ENCODE measurements at places on chromosomes 5 and 9.

DNA sequence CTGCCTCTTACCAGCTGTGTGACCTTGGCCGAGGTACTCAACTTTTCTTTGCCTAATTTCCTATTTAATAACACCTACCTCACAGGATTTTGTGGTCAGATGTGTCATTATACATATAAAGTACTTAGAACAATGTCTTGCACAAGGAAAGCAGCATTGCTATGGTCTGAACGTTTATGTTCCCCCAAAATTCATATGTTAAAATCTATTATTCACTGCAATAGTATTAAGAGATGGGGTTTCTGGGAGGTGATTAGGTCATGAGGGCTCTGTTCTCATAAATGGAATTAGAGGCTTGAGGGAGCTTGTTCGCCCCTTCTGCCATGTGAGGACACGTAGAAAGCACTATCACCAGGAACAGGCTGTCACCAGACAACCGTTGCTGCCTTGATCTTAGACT is 10.9 kb upstream of the RNF145 start:
- DNase-seq: no peak

GRCh38 chr5:178931846-178932760 is 8.9 kb upstream of the ZNF454 start:
- no peak for DNase-seq

DNA sequence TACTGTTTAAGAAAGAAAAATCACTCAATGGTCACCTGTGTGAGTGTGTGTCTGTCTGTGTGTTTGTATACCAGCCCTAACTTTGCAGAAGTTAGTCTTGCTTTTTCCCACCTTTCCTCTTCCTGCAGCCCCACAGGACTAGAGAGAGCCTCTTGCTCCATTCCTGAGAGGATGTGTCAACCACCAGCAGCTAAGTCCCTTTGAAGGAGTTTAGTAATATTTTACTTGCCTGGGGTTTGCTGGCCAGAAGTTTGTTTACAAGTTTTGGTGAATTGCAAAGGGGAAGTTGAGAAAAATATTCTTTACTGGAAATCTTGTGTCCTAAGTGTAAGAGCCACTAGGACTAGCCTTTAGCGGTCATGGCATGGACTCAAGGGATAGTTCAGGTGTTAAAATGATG is 316.2 kb downstream of the BRINP1 start:
- no peak for DNase-seq

DNA sequence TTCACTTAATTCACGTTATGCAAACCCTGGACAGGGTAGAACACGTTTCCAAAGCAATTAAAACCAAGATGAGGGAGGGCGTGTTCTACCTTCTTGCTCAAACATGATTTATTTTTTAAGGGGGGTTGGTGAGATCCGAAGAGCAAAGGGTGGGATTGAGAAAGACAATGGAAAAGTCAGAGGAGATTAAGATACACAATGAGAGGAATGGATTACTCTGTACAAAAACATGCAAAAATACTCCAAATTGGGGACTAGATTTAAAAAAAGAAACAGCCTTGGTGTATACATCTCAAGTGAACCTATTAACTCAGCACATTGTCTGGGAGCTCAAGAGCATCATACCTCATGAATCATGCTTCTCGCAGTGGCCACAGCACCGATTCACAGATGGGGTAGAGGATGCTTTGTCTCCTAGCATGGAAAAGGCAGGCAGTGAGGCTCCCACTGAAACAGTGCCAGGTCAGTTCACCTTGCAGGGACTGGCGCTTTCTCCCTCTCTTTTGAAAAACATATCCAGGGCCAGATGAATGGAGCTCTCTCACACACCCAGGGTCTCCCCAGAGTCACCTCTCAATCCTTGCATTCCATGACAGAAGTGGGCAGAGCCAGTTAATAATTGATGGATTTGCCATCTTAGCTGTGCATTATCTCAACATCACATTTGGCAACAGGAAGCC is 459.7 kb downstream of the BNC2 start:
- DNase-seq: no peak

- no peak for DNase-seq
Measured at GRCh38 chr9:136023410-136024225, 62.4 kb upstream of the UBAC1 start.

Data from hematopoietic multipotent progenitor cell treated with erythropoietin and hydrocortisone succinate and interleukin-3 and kit ligand, for 15 days (in vitro differentiated cells).